ENCODE measurements at places on chromosomes 12 and 14.

DNA sequence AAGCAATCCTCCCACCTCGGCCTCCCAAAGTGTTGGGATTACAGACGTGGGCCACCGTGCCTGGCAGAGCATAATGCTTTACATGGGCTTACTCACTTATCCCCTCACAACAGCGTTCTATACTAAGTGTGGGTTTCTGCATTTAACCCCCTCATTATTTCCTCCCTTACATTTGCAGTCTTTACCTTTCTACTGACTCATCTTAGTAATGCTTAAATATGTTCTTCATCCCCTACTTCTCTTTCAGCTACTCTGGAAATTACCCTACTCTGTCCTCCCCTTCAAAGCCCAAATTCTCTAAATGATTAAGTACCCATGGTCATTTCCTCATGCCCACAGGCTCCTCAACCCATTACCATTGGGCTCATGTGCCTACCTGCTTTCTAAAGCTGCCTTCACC lies 40.7 kb downstream of the NKX2-1 start:
- no peak for DNase-seq

DNA sequence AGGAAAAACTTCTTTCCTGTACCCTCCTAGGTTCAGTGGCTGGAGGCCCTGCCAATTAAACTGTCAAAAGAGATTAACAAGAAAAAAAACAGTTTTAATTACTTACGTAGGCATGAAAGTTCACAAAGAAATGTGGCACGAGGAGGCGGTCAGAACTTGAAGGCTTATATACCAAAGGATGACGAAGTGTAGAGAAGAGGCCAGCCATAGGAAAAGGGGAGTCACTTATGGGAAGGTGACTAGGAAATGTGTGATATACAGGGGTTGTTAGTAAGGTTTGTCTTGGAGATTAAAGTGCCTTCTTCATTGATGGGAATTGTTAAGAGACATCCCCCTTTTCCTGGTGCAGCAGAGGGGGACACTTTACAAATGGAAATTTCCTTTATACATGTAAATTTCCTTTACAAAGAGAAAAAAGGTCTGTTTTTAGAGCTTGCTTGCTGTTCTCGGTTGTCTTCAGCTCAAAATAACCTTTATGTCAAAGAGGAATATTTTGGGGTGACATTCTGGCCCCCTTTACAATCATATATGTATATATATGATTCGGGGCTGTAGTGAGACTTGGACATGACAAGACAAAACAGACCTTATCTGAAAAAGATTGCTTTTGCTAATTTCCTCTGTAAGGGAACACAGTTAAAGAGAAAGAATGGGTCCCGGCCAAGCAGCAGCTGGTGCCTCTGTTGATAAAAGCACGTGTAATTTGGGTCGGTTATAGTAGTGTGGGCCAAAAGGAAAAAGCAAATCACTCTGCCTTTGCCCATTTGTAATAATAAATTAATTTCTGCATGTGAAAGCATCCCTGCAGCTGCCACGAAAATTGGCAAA lies 38.6 kb downstream of the SYNE2 start:
- DNase-seq = no peak

GRCh38 chr12:52229836-52230343 lies 3.2 kb upstream of the KRT7 start:
- DNase-seq = no peak

DNA sequence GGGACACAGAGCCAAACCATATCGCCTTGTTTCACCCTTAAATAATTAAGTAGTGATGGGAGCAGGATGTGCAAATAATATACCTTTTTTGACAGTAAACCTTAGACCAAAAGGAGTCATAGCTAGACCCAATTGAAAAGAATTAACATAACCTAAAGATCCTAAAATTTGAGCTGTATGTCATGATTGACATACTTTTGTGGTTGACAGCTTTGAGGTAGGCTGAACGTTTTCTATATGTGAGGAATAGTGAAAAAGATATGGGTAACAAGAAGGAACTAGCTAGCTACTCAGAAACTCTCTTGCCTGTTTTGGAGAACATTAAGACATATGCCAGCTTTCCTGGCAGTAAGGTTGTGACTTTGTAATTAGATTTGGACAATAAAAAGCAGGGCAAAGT lies 320.6 kb downstream of the KCNC2 start:
- DNase-seq = no peak

DNA sequence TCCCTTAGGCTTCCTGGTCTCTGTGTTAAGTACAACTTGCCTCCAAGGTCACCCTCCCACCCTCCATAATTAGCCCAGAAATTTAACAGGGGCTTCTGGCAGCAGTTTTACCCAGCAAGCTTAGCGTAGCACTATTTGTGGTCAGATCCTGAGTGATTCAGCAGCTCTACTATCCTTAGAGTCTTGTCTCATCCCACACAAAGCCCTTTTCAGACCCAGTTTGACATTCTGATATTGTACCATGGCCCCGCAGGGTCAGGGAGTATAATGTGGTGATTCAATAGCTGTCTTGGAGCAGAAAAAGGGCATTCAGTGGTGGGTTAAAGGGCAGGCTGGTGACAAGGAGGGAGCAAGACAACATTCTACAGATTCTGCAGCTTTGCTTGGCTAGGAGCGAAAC lies 153.8 kb upstream of the DDHD1 start:
- DNase-seq = no peak

GRCh38 chr12:11623382-11623781 lies 26.1 kb upstream of the ETV6 start:
- DNase-seq = no peak

DNA sequence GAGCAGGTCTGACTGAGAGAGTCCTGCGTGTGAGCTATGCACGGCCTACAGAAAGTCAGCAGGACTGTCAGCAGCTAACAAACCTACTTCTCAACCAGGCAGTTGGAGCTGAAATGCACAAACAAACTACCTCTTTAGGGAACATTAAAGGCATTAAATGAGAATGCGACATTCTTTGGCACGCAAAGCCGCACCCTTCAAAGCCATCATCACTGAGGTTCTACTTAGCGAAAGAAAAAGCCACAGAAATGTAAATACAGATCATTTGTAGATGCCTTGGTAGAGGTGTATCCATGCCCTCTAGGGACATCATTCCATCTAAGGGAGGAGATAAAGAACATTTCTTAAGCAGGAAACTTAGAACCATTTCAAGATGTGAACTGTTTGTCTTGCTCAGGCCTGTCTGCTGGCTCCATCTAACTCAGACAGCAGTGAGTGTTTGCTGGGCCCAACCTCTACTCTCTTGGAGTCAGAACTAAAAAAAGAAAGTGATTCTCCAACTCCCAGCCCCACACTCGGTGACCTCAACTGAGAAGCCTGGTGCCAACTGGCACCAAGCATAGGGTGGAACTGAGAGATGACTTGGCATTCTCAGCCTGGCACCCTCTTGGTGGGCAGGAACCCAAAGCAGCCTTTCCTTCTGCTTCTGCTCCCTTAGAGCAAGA lies 63.5 kb upstream of the MBIP start:
- DNase-seq = no peak

DNA sequence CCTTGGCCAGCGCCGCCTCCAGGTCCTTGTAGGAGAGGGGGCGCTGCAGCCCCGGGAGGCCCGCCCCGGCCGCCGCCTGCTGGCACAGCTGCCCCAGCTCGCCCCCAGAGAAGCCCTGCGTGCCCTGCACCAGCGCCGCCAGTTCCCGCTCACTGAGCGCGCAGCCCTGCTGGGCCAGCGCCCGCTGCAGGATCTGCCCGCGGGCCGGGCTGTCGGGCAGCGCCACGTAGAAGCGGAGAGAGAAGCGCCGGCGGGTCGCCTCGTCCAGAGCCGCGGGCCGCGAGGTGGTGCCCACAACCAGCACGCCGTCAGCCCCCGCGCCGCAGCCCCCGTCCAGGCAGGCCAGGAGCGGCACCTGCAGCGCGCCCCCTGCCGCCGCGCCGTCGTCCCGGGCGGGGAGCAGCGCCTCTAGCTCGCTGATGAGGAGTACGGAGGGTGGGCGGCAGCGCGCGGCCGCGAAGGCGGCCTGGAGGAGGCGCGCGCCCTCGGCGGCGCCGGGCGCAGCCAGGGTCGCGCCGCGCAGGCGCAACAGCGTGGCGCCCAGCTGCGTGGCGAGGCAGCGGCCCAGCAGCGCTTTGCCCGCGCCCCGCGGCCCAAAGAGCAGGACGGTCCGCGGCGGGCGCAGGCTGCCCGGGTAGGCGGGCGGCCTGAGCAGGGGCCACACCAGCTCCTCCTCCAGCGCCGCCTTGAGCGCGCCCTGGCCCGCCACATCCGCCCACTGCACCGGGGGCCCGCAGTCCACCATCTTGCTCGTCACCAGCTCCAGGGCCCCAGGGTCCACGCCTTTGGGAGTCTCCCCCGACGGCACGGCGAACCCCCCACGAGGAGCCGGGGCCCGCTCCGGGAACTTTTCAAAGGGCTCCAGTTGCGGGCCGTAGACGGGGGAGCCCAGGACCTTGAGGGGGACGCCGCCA lies 27.7 kb downstream of the FIGNL2 start:
- DNase-seq = peak; percentile 63

DNA sequence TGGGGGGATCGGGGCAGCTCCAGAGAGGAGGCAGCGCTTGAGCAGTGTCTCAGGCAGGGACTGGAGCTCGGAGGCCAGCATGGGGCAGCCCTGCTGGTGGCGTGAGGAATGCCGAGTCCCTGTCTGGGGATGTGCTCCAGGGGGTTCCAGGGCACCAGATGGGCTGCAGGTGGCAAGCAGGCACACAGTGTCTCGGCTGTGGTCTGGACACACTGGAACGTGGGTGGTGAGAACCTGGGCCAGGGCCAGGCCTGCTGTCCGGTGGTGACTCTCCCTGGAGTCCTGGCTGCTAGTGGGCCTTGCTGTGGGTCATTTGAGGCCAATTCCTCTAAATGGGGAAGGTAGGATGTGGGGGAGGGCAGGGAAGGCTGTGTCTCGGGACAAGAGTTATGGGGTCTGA lies 199.4 kb upstream of the RTL1 start:
- no peak for DNase-seq

DNA sequence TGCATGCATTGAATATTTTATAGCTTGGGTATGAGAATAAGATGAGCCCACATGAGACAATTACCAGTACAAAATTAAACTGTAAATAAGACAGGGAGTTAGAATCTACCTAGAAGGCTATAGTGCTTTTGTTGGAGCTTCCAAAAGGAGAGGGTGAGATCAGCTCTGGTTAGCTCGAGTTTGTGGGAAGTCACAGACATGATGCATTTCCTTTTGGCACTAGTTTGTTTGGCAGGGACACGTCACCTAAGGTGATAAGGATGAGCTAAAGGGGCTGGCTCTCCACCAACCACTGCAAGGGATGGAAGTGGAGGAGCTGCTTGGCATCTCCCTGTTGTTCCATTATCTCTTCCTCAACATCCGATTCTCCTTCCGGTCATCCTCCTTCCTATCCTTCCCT lies 48.5 kb upstream of the CPM start:
- DNase-seq = no peak

- DNase-seq = no peak
Measured at GRCh38 chr14:33307691-33308251, 369.1 kb downstream of the NPAS3 start.

DNA sequence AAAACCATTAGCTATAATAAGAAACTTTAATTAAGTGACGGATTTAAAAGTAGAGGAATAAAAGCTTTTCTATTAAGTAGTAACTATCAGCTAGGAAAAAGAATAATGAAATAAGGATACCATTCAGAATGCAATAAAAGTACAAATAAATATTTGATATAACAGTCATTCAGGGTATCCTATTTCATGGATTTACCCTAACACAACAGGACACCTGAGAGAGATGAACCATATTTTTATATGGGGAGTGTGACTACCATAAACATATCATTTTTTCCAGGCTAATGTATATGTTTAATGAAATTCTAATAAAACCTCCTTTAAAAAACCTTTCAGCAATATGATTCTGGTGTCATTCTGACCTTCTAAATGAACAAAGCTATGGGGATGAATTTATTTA lies 393.8 kb downstream of the SNAPC1 start:
- DNase-seq = no peak

- no peak for DNase-seq
Measured at GRCh38 chr14:75513911-75514672, 8.2 kb upstream of the BATF start.

- no peak for DNase-seq
Measured at GRCh38 chr14:32044454-32044853, 32.6 kb upstream of the ARHGAP5 start.

GRCh38 chr14:101410126-101410525 lies 151.2 kb upstream of the DIO3 start:
- DNase-seq = no peak

DNA sequence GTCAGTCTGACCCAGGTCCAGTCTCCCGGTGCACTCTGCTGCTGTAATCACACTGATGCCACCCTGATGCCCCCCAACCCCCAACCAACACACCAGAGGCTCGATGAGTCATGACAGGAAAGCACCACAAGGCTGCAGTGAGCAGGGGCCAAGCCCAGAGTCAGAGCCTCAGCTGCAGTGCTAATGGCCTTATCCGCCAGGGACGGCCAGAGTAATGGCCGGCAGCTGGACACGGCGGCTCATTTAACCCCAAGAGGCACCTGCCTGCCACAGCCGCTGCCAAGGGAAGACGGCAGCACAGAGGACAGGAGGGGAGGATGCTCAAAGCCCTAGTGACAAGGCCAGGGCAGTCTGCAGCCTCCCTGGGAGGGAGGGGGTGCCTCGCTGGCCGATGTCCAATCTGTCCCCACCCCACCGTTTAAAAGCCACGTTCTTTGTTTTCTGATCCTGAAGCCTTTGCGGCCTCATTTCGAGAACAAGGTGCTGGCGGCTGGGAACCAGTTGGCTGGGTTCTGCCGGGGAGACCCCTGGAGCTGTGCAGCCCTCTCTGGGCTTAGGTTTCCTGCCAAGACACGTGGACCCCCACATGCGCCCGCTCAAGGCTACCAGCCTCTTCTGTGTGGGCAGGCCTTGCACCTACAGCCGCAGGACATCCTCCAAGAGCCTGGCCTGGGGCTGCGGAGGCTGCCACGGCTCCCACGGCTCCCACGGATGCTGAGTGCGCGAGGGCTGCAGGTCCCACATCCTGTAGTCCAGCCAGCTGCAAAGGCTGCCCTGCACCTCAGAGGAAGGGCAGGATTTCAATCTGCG lies 13.1 kb downstream of the CCDC85C start:
- DNase-seq = no peak

GRCh38 chr12:49813131-49813530 lies 15.1 kb downstream of the NCKAP5L start:
- DNase-seq = no peak

DNA sequence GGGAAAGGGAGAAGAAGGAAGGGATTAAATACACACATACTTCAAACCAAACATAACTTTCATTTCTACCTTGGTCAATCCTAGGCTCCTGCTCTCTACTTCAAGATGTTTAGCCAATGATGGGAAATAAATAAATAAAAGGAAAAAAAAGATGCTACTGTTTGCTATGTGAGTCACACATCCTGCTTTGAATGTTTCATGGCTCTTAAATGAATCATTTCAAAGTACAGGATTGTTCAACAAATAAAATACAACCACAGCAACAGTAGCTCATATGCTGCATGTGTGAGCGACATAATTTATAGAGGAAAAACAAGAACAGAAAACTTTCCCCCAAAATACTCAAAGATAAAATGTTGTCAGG lies 54.3 kb upstream of the NPFF start:
- no peak for DNase-seq

DNA sequence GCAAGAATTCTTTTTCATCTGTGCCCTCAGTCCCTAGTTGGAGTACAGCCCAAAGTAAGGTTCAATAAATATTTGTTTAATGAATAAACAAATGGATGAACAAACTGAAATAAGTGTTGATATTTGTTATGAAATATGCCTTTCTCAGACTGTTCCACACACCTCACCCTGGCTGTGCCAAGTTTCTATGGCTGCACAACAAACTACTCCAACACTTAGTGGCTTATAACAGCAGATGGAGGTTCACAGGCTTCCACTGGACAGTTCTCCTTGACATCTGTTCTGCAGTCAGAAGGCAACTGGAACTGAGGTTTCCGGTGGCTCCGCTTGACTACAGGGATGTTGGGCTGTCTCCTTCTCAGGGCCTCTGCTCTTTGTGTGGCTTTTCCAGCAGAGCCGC lies 197.1 kb downstream of the RGS6 start:
- DNase-seq = no peak

All from stimulated activated CD8-positive, alpha-beta memory T cell treated with anti-CD3 and anti-CD28 coated beads, Interleukin-7, amount 100 ng/mL, for 1 hour (primary cell).